ENCODE measurements at places on chromosomes 2 and 18.

GRCh38 chr18:77012806-77013541 lies 119.6 kb downstream of the MBP start:
- no peak for DNase-seq

DNA sequence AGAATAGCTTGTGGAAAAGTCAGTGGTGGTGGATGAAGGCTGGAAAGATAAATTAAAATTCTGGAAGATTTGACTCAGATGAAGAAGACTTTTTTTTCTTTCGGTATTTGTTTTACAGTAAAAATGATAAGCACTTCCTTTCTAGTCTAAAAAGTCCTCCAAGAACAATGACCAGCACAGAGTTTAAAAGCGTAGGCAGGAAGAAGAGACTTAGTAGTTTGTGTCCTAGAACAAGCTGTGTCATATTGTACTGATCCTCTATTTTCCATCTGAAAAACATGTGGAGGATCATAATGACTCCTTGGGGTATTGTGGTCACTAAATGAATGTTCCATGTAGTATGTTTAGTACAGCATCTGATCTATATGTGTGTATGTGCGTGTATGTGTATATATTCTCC lies 132.4 kb upstream of the FSHR start:
- DNase-seq = no peak

DNA sequence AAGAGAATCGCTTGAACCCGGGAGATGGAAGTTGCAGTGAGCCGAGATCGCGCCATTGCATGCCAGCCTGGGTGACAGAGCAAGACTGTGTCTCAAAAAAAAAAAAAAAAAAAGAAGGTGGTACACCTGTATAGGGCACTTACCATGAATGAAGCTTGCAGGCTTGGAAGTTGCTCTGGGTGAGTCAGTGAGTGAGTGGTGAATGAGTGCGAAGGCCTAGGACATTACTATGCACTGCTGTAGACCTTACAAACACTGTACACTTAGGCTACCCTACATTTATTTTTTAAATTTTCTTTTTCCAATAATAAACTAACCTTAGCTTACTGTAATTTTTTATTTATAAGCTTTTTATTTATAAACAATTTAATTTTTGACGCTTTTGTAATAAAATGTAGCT lies 78.4 kb upstream of the ATG16L1 start:
- no peak for DNase-seq

DNA sequence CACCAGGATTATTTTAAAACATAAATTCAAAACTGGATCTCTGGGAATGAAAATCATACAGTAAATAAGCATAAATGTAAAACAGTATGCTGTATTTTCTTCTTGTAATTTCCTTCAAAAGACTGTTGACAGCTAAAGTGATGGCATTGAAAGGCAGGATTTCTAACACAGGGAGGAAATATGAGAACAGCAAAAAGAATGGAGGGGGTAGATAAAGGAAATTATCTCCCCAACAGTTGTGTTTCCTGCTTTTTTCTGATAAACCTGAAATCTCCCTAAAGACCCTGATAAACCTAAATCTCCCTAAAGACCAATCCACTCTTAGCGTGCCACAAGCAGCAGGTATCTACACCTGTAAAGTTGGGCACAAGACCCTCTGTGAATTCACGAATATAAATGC lies 50.8 kb downstream of the PIAS2 start:
- DNase-seq = no peak

GRCh38 chr2:176242276-176242675 lies 27.0 kb upstream of the MTX2 start:
- no peak for DNase-seq

DNA sequence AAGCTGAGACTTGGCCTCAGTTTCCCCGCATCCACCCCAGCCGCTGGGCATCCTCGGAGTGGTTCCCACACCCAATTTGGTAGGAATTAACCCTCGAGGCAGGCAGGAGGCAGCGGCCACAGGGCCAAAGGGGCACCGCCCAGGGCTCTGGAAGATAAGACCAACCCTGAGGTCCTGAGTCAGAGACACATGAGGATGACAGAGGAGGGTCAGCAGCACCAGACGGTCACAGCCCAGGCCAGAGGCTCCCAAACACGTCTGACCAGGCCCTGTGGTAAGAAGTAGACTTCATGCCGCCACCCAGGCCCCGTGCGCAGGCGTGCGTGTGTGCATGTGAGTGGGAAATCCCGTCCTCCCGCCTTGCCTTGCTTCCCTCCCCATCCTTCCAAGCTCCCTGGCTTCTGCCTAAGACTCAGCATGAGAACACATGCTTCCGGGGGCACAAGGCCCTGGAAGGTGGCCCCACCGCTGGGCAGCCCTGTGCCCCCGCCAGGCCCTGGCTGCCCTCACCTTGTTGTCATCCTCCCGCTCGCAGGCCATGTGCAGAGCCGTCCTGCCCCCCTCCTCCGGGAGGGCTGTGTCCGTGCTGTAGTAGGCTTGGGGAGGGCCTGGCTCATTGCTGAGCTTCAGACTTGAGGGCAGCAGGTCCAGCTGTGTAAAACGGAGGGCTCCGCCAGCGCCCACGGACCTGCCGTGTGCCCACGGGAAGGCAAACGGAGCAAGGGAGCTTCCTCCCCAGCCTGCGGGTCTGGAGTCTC lies 46.3 kb downstream of the ANKMY1 start:
- no peak for DNase-seq

DNA sequence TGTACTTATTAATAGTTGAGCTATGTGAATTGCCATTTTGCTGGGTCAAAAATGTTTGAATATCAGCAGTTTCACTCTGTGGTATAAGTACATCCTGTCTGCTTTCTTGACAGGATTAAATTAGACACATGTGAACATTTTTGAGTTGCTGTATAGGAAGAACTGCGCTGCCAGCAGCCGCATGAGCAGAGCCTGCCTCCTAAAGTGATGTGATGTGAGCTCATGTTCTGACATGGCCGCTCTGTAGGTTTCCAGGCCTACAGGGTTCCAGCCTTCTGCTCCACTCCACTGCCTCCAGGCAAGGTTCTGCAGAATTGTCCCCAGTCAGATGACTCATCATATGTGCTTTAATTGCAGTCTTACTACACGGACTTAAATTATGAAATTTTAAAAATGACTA lies 119.7 kb upstream of the NFATC1 start:
- no peak for DNase-seq

GRCh38 chr2:207676827-207677354 lies 34.5 kb upstream of the CCNYL1 start:
- DNase-seq = no peak

GRCh38 chr2:189997016-189997415 lies 65.5 kb downstream of the MSTN start:
- DNase-seq = no peak

- no peak for DNase-seq
These were observed 57.6 kb downstream of the EVA1A start for GRCh38 chr2:75503048-75503607.

GRCh38 chr2:28683100-28683706 lies 68.4 kb upstream of the PPP1CB start:
- DNase-seq = no peak

GRCh38 chr2:10499275-10499907 lies 51.3 kb upstream of the ODC1 start:
- DNase-seq = no peak

- DNase-seq = no peak
These were observed 27.2 kb downstream of the PXDN start for GRCh38 chr2:1717113-1717512.

GRCh38 chr2:130160131-130160530 lies 15.2 kb upstream of the CCDC74B start:
- DNase-seq = no peak
